NCI-H2029 treated with DMSO at 0.1 percent for 48 hours (cell line): ENCODE measurements at places on chromosomes 5 and 9.

DNA sequence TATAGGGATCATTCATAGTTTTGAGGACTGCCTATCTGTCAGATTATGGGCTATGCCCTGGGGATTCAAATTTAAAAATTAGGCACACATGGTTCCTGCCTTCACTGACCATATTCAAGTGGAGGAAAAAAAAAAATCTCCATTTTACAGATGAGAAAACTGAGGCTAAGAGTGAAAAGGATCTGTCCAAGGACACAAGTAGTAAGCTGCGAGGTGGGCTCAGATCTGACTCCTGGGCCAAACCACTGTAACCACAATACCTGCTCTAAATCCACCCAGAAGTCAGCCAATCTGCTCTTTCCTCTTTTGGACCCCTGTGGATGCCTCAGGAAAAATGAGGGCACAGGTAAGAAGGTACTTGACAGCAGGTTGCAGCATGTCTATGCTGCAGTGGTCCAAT is 2.8 kb upstream of the TOR1A start:
- no peak for DNase-seq

DNA sequence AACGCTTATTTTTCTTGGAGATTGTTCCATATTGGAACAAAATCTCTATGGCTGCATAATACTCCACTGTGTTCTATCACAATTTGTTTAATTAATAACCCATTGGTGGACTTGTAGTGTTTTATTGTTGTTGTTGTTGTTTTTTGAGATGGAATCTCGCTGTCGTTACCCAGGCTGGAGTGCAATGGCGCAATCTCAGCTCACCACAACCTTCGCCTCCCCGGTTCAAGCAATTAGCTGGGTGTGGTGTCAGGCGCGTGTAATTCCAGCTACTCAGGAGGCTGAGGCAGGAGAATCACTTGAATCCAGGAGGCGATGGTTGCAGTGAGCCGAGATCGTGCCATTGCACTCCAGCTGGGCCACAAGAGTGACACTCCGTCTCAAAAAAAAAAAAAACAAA is 38.7 kb downstream of the SPRY4 start:
- DNase-seq: no peak

- no peak for DNase-seq
Measured at GRCh38 chr9:114592356-114592755, 4.8 kb downstream of the ATP6V1G1 start.

GRCh38 chr5:370311-370958 is 48.9 kb downstream of the AHRR start:
- no peak for DNase-seq

- DNase-seq: no peak
Measured at GRCh38 chr5:12901696-12902095, 997.5 kb upstream of the CTNND2 start.

- no peak for DNase-seq
Measured at GRCh38 chr5:150139334-150139733, 16.3 kb downstream of the PDGFRB start.

DNA sequence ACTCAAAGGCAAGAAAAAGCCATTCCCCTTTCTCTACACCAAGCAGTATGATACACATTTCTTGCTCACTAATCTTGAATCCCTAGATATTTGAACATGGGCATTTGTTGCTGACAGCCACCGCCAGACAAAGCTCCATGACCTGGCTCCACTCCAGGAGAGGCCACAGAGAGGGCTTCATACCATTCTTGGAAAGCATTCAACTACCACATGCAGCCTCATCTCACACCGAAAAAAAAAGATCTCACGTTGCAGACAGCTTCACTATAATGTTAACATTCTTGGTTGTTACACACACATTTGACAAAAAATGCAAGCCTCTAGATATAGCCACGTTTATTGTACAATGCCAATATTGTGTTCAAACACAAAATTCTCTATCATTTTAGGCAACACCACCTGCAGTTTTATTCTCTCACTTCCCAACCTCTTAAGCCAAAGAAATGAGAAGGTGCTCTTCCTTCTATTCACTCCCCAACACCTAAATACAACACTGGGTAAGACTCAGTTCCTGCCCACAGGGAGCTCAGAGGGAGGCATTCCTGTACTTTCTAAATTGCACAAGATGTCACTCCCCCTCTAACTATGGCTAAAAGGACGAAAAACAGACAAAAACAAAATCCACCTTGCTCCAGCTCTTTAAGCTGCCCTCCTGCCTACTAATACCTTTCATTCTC is 222.4 kb downstream of the TSSK1B start:
- DNase-seq: peak; percentile 2

DNA sequence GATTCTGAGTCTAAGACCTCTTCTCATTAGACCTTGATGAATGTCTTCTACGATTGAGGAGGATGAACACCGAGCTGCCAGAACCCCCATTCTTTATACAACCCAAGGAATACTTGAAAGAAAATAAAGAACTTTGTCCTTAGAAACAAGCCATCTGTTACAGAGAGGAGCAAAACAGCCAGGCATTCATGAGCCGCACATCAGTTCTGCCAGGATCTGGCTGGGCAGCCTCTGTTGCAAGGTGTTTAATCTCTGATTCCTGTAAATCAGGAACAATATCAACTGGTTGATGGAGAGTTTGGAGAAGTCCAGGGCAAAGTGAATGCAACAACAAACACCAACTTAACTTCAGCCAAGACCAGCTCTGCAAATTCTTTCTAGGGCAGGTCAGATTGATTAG is 165.5 kb upstream of the DMAC1 start:
- DNase-seq: no peak

GRCh38 chr9:18857769-18858168 is 175.2 kb downstream of the SAXO1 start:
- DNase-seq: no peak

- no peak for DNase-seq
Measured at GRCh38 chr9:83367326-83367725, 170.9 kb downstream of the FRMD3 start.

- no peak for DNase-seq
Measured at GRCh38 chr5:88665750-88666215, 217.2 kb downstream of the MEF2C start.

DNA sequence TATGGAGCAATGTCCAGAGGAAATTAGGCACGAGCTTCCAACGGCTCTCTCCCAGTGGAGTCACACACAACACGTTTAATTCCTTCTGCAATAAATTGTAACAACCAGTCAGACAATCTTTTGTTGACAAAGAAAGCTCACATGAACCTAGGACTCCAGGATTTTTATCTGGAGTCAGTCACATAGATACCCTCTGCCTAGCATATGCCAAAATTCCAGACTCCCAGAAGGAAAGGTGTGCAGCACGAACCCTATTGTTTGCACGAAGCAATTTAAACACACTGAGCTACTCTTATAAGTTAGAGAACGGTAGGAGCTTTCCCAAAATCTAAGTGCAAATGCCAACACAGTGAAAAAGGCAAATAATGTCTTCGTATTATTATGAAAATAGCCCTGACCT is 67.1 kb downstream of the TEX10 start:
- DNase-seq: no peak

DNA sequence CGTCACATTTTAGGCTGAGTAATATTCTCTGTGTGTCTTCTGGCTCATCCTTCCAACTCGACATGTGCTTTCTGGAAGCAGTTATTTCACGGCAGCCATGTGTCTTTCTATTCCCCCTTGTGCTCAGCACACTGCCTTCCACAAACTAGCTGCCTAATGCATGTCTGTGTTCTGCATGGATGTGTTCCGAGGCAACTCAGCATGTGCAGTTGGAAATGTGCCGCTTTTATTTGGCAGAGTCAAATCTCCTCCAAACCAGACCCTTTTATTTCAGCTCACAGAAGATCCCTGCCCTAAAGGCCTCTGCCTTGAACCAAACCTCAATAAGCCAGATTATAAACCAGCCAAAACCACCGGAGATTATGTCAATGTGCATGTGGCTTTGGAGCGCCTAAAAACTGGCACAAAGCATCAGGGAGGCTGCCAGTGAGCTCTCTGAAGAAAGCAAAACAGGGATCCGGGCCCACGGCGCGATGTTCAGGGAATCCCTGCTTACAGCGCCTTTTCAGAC is 360.2 kb downstream of the DEPDC1B start:
- DNase-seq: no peak

DNA sequence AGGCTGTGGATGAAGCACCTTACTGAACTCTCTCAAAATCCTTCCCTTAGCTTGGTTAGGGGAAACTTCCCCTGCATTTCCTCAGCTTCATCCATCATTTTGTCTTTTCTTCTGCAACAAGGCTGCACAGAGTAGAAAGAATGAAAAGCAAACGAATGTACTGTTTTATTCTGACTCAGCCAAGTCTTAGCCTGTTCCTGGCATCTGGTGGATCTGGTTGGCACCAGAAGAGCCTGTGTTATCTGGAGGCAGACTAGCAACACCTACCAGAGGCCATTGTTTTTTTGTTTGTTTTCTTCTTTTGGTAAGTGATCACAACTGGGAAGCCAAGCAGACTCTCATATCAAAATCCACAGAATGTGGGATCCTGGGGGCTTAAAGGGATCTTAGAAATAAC is 200.7 kb downstream of the FANCC start:
- peak; percentile 52 for DNase-seq

- no peak for DNase-seq
Measured at GRCh38 chr5:178086266-178086665, 27.1 kb upstream of the N4BP3 start.

DNA sequence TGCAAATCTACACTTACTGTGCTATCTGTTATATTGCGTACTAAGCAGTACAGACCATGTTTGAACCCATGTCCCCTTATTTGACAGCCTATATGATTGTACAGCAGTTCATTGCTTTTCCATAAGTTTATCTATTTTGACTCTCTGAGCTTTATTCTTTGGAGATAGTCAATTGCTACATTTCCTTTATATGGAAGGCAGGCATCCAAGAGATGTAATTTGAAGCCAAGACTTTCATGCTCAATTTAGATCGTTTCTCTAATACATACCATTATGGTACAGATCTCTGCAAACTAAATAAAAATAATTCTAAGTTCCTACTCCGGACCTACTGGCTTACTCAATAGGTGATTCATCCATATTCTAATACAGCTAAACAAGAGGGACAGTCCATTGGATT is 424.8 kb downstream of the TMEM38B start:
- DNase-seq: no peak

DNA sequence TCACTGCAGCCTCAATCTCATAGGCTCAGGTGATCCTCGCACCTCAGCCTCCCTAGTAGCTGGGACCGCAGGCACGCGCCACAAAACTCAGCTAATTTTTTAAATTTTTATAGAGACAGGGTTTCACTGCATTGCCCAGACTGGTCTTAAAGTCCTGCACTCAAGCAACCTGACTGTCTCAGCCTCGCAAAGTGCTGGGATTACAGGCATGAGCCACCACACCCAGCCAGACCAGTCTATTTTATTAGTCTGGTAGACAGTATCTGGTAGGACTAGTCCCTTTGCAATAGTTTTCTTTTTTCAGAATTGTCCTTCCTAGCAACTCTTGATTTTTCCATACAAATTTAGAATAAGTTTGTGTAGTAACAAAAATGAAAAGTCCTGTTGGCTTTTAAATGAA is 14.1 kb upstream of the GPR150 start:
- DNase-seq: no peak

DNA sequence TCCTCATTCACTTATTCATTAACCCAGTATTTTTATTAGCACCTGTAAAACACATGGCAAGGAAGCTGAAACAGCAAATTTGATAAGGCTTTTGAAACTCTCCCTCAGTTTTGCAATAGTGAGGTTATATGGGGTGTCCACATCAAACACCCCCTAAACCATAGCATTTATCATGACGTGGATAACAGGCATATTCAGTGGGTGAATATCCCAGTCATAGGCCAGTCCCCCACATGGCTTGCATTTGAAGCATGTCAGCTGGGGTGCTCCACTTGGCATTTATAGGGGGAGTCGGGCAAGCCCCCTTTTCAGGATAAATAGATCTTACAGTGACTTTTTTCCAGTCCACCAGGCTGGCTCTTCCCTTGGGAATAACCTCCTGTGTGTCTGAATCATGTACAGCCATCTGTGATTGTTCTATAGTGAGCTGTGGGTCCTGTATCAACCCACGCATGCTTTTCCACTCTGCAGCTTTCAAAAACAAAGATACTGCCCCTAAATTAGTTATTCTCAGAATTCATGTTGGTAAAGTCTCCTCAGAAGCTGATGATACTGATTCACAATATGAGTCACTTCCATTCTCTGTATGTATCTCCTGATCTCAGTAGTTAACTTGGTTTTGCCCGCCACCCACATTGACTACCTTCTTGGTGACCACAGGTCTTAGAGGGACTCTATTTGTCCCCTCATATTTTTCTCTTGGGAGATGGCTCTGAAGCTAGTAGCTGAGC is 84.4 kb upstream of the SPIN1 start:
- no peak for DNase-seq

- no peak for DNase-seq
Measured at GRCh38 chr9:130607640-130608420, 28.5 kb downstream of the FUBP3 start.

DNA sequence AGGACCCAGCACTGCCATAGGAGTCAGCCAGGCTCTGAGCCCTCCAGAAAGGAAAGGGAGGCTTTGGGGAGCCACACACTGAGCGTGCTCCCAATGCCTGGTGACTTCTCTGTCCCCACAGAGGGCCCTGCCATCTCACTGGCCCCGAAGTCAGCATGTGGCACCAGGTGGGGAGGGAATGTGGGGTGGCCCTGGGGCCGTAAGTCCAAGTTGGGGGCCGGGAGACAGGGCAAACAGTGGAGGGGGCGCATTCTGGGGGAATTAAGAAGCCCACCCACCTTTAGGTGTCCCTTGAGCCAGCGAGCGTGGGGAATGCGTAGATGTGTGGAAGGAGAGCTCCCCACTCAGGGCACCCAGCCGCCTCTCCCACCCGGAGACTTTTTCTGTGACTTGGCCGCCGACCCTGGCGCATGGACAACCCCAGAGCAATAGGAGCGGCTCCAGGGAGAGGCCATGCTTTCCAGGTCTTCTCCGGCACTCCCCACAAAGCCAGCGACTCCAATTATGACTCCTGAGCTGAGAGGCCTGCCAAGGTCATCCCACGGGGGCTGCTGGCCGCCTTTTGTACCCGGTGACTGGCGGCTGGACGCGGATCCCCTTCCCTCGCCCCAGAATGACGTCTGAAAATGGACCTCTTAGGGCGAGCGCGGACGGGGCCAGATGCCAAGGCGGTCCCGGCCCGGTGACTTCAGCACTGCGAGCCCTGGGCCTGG is 9.8 kb downstream of the IRX1 start:
- DNase-seq: no peak
